ENCODE measurements at places on chromosomes 12 and 14.

- DNase-seq = no peak
These were observed 53.5 kb downstream of the ANO6 start for GRCh38 chr12:45269412-45269751.

- no peak for DNase-seq
These were observed 42.1 kb downstream of the HNRNPC start for GRCh38 chr14:21227150-21227549.

DNA sequence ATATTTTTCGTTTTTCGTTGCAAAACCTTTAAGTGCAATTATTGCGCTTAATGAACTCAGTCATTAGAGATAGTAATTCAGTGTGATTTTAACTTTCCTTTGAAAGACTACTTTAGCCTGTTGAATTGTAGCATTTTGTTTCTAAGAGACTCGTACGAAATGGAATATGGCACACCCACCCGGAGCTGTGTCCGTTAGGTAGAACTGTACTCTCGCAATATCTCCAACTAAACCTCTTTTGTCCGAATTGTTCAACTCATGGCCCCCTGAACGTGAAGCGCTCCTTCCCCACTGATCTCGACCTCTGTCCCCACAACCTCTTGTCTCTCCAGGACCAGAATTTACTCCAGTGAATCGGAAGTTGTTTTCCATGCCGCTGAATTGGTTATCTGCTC, 800 bp downstream of the PCNX4 start:
- peak; percentile 22 for DNase-seq

- no peak for DNase-seq
These were observed 31.2 kb upstream of the PLEKHG6 start for GRCh38 chr12:6279256-6279628.

- DNase-seq = no peak
These were observed 876.4 kb upstream of the SEL1L start for GRCh38 chr14:82410064-82410463.

DNA sequence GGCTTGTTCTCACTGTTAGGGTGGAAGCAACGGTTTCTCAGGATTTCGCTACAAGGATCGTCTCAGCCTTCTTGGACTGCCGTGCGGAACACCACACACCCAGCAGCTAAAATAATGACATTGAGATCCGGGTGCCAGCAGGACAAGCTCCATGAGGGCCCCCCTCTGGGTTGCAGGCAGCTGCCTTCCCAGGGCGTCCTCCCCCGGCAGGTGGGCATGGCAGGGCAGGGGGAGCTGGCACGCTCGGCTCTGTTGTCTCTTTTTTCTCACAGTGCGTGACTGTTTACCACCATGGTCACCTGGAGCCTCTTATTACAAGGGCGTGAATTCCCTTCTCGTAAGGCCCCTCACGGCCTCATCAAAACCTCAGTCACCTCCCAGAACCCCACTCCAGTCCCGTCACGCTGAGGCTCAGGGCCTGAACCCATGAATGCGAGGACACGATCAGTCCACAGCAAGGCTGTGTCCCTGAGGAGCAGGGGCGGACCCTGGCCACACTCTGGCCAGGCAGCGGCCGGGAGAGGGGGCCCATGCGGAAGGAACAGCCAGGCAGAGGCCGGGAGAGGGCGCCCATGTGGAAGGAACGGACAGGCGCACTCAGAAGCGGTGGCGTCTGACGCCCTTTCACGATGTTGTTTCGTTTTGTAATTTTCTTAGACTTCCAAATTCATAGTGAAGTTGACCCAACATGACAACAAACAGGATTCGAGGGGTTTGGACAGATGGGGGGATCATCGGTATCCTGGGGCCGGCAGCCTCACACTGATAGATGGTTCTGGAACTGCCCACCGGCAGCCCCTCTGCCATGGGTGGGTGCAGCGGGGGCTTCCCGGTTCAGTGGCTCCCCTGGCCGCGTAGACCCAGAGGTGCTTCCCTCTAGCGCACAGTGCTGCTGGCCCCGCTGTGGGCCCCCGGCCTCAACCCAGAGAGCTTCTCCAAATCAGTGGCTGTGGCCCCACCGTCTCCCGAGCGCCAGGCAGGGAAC, 10.0 kb downstream of the LRCOL1 start:
- peak; percentile 85 for DNase-seq

DNA sequence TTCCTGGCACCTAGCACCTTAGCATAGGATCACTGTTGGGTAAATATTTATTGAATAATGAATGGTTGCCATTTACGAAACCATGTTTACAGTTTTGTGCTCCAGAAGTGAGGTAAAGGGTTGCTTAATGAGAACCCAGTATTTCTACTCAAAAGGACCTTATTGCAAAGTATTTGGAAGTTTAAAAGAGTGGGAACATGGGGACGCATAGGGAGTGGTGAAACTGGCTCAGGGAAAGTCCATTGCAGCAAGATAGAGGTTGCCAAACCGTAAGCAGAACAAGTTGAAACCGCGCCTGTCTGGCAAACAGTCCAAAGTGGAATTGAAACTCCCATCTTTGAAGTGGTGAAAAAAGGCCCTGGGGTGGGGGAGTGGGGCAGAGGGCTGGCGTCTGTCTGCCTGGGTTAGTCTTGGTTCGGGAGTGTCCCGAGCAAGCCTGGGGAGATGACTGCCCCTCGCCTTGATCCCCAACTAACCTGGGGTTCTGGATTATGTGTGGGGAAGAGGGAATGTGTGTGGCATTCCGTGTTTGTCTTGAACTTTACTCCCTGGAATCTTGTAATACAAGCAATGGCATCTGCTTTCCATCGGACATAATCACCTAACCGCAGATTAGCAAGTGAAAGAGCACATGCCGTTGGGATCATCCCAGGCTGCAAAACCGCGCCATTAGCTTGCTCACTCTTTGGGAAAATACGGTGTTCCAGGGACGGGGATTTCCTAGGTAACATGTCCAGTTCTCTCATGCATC, 7.2 kb downstream of the ALDH2 start:
- DNase-seq = peak; percentile 81

GRCh38 chr14:23285530-23286019, 357 bp downstream of the HOMEZ start:
- peak; percentile 38 for DNase-seq

DNA sequence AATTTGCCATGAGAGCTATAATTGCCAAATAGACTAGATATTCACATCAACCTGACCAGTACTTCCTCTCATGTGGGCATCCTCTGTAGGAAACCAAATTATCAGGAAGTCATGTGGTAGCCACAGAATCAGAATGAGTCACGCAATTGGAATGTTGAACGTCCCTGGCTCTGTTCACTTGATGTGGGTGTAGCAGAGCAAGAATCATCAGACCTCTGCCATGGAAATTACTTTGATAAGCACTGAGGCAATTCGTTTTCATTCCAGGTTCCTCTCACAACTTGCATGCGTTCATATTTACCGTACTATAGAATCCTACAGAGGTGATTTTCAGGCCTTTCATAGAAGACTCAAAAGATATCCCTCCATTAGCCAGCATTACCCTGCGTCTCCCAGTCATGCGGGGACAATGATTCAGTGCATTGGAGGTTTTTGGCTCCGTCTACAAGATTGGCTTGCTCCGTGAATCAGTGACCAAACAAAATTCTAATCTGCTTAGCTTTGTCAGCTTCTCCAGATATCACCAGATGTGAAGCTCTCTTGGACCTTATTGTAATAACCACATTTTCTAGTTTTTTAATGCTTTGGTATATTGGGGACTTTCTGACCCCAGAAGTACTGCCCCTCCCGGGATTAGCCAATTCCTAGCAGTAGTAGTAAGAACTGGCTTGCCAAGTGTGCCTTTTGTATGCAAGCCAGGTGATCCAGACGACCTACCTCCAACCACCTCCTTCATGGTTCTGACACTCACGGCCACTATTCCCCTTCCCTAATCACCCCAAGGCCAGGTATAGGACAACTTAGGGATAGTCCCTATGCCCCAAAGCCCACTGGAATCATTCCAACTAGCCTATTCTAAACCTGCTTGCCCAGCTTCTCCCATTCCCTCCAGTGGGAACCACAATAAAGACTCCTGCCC, 133.4 kb downstream of the KICS2 start:
- DNase-seq = peak; percentile 66

GRCh38 chr14:94021001-94021400, 5.1 kb upstream of the OTUB2 start:
- peak; percentile 52 for DNase-seq

Data from hepatic stellate cell (primary cell).